Activated T-cell treated with anti-CD3 and anti-CD28 coated beads for 4 hours (primary cell): ENCODE measurements at places on chromosomes 16 and 17.

DNA sequence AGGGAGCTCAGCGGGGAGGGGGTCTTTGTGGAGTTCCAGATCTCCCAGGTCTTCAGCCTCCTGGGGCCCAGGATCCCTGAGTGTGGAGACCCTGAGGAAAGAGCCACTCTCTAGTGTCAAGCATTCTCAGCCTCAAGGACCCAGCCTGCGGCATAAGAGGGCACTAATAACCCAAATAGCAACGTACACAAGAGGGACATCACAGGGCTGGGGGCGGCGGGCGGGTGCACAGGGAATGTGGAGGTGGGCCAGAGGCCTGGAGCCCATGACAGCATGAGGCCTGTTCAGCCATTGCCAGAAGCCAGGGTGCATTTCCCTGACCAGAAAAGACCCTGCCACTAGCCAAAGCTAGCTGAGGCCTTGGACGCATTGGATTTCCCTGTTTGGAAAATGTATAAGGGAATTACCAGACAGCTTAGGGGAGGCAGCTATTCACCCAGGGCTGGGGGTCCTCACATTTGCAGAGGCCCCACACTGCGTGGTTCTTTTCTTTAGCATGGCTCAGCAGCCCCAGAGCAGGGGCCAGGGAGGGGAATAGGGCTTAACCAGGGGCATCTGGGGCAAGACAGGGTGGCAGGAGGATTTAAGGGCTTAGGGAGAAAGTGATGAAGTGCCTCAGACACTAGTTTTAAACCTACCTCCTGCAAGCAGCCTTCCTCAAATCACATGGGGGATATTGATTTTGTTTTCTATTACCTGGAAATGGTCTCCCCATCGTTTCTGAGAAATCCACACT is 13.5 kb upstream of the ALOX15B start:
- no peak for DNase-seq

GRCh38 chr16:58464916-58465731 is 34.8 kb upstream of the NDRG4 start:
- no peak for DNase-seq

GRCh38 chr16:88681084-88681680 is 5.1 kb downstream of the SNAI3 start:
- no peak for DNase-seq

DNA sequence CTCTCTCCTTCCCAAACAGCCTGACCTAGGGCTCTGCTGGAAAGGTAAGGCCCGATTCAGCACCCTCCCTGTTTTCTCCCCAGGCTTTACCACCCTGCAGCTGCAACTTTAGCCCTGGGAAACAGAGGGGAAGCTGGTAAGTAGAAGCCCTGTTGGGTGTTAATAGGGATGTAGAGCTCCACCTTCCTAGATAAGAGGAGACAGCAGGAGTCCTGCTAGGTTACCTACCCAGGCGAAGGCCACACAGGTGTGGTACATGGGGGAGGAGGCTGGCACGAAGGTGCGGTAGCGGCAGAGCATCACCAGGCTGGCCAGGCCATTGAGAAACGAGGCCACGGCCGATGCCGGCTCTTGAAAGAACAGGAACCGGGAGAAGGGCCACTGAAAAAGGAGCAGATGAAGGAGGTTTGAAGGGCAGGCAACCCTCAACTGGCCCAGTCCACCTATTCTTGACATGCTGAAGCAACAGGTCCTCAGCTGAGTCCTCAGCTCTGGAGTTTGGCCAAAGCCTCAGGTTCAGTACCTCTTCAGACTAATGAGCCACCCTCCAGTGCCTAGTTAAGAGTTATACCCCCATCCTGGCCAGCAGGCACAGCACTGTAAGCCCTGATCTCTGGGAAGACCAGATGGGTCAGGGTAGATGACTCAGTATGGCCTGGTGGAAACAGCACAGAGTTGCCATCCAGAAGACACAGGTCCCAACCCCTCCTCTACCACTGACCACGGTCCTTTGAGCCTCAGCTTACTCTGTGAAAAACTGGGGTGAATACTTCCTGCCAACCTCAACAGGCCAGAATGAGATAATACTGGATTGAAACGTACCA is 3.3 kb downstream of the PGAP3 start:
- DNase-seq: no peak

DNA sequence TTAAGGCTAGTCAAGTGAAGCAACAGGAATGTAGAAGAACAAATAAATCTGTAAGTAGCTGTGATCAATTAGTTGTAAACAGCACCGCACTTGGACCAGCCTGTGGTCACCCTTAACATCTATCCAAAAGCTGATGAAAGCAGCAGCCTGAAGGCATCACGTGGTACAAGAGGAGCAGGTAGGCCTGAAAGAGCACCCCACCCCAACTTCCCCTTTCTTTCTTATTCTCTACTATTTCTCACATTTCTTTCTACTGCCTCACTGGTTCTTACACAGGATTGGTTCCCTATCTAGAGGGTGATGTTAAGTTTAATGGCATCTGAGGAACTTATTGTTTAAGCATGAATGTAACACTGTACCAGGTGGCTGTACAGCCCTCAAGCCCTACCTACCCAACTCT is 42.6 kb upstream of the CLEC18B start:
- DNase-seq: no peak

- peak; percentile 38 for DNase-seq
These were observed 9.5 kb upstream of the TCF25 start for GRCh38 chr16:89863741-89864526.

GRCh38 chr17:68248199-68248825 is 469 bp downstream of the AMZ2 start:
- no peak for DNase-seq

- no peak for DNase-seq
These were observed 21.3 kb downstream of the TMEM186 start for GRCh38 chr16:8776129-8776584.

GRCh38 chr17:78981010-78981888 is 1.5 kb upstream of the LGALS3BP start:
- DNase-seq: no peak

GRCh38 chr17:76022285-76022684 is 4.8 kb downstream of the EVPL start:
- DNase-seq: no peak

DNA sequence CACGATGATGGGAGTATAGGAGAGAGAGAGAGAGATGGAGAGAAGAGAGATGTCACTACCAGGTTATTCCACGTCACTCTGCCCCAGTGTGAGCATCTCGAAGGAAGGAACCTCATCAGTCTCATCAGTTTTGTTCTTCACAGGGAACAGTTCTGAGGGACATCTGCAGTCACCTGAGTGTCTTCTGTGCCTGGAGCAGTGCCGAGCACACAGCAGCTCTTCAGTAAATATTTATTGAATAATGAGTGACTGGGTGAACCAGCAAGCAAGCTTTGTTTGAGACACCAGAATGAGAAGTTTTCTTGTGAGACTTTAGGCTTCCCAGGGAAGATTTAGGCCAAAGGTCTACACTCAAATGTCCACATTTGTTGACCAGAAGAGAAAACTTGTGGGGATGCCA is 142.4 kb upstream of the IRX3 start:
- DNase-seq: no peak

DNA sequence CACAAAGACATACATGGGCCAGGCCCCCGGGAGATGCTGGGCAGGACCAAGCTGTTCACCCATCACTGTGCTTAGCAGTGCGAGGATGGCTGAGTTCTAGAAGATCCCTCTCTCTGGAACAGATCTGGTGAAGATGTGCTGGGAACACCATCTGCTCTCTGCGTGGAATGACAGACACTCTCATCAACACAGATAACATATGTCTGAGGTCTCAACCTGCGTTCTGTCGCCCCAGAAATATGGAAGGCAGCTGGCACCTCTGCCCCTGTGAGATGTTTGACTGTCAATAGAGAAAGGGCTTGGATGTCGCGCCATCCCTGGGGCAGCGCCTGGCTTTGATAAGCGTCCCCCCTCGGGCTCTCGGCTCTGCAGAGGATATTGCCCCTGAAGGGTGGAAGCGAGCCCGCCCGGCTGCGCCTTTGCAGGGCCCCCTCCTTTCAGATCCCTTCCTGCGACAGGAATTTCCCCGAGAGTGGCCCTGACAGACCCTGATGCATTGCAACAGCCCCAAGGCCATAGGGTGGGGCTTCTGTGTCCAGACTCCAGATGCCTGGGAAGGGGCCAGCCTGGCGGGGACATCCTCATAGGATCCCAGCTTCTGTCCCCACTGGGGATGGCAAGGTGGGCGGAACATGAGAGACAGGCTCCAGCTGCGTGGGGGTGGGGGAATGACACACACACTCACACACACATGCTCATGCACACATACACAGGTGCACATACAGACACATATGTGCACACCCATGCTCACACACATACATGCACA is 86.9 kb upstream of the ZNF469 start:
- DNase-seq: no peak

DNA sequence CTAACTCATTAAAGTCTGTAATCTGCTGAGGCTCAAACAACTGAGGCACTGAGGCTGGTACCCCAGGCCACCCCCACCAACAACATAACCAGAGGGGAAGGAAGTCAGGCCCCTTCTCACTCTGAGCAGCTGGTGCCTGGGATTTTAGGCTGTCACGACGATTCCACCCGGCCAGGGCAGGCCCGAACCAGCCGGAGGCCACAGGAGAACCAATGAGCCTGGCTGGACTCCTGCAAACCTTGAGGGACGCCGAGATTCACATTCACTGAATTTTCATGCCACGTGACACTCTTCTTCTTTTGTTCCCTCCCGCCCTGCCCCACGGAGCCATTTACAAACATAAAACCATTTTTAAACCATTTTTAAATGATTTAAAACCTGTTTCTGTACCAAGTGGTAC is 48.1 kb downstream of the RPH3AL start:
- no peak for DNase-seq

- DNase-seq: no peak
These were observed 10.9 kb downstream of the ADGRG1 start for GRCh38 chr16:57639172-57639887.

DNA sequence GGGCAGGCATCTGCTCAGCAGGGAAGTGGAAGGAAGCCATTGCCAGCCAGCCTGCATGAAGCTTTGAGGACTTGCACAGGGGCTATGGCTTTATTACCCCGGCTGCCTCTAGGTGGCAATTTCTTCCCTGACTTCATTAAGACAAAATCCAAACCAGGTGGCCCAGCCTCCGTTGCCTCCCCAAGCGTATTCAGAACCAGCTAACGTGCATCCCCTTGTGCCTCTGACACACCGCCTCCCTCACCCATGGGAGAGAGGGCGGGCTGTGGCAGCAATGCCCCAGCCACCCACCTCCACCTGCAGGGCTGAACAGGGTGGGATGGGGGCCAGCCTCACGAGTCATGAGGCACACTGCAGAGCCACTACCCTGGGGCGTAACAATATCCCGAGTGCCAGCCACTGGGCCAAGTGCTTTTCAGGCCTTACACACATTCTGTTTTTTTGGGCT is 6.8 kb downstream of the KIFC3 start:
- no peak for DNase-seq

GRCh38 chr16:17327664-17328335 is 143.0 kb downstream of the XYLT1 start:
- no peak for DNase-seq

GRCh38 chr17:49409066-49409465 is 5.6 kb downstream of the PHB1 start:
- DNase-seq: no peak

DNA sequence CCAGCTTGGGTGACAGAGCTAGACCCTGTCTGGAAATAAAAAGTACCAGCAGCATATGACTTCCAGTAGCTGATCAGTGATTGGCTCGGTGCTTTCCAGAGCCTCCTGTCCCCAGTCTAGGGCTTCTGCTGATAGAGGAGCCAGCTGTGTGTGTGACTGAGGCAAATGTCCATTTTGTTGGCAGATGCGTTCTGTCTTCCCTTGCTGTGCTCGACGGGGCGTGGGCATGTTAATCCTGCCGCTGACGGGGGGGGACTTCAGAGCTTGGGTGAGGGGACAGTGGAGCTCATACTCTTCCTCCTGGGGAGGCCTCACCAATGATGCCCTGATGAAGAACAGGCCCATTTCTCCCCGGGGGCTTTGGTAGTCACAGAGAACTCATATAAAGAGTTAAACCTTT is 14.6 kb downstream of the KCTD2 start:
- no peak for DNase-seq

DNA sequence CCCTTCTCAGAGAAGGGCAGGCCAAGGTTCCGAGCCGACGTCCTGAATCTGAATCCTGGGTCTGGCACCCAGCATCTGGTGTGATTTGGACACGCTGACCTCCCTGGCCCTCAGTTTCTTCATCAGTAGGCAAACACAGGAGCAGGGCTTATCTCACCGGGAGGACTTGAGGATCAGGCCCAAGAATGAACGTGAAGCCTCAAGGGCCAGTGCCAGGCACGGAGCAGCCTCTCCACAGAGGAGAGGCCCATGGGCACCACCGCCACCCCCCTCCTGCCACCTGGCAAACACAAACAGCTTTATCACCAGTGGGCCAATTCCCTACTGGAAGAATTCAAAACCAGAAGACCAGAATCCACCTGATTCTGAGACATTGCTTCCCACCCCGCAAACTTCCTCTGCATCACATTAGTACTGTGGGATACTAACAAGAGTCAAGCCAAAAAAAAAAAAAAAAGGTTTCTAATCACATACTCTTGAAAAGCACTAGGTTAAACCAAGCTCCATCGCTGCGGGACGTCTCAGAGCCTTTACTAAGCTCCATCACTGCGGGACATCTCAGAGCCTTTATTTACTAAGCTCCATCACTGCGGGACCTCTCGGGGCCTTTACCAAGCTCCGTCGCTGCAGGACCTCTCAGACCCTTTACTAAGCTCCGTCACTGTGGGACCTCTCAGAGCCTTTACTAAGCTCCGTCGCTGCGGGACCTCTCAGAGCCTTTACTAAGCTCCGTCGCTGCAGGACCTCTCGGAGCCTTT is 68.0 kb upstream of the DOC2B start:
- no peak for DNase-seq

DNA sequence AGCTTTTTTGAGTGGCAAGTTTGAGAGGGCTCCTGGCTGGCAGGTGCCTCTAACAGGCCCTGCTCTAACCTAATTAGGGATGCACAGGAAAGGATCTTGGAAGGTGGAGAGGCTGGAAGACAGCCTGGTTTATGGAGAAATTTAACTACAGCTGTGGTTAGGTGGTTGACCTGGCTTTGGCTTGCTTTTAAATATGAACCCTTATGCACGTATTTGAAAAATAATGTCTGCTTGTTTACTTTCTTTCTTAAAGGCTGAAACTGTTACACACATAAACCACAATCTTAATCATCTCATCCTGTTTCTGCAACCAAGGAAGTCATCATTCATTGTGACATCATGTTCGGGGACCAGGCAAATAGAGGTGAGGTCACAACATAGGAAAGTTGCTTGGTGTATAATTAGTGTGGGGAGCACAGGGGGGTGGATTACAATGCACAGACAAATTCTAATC is 23.1 kb upstream of the DHRS13 start:
- DNase-seq: peak; percentile 46
